T-helper 1 cell treated with Interleukin-12 subunit alpha and Interleukin-12 subunit beta and Interleukin-4 antibody, amounts not matched to agents 30 ng/mL and 1 ng/mL, for 36 hours (primary cell): ENCODE measurements at places on chromosomes 11 and 22. TPM values are rescaled to one million over a fixed set of nuclear protein-coding genes. Genes with fewer than 3 reads are reported as not detected.

The ELMOD1 gene
- not detected in 2 replicates for total RNA-seq

The TPBGL gene
- total RNA-seq = 0.17 and 0.20 TPM in 2 replicates

The SYT13 gene
- total RNA-seq = not detected in 2 replicates

The FZD4 gene
- 0.05 TPM in 1 of 2 replicates, not detected in the other for total RNA-seq

The DTX4 gene
- 0.12 and 0.15 TPM in 2 replicates for total RNA-seq

The YPEL4 gene
- total RNA-seq = 0.44 and 0.78 TPM in 2 replicates

The OR1S1 gene
- not detected in 2 replicates for total RNA-seq

The BRSK2 gene
- 0.27 and 0.44 TPM in 2 replicates for total RNA-seq
